Fibroblast of skin of right quadriceps (primary cell): ENCODE measurements at places on chromosomes 3 and 15.

DNA sequence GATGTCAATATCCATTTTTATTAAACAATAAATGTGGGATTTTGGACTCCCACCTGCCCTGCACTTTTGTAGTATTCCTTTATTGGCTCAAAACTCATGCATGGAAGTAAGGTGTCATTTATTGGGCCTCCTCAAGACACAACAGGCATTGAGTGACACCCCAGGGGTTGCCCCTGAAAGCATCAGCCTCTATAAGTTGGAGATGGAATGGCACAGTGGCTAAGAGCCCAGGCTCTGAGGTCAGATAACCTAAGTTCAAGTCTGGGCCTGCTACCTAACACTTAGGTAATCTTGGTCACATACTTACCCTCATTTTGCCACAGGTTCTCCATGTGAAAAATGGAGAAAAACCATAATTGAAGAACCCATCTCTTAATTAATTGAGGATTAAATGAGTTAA lies 4.6 kb downstream of the CAPN3 start:
- DNase-seq = no peak

DNA sequence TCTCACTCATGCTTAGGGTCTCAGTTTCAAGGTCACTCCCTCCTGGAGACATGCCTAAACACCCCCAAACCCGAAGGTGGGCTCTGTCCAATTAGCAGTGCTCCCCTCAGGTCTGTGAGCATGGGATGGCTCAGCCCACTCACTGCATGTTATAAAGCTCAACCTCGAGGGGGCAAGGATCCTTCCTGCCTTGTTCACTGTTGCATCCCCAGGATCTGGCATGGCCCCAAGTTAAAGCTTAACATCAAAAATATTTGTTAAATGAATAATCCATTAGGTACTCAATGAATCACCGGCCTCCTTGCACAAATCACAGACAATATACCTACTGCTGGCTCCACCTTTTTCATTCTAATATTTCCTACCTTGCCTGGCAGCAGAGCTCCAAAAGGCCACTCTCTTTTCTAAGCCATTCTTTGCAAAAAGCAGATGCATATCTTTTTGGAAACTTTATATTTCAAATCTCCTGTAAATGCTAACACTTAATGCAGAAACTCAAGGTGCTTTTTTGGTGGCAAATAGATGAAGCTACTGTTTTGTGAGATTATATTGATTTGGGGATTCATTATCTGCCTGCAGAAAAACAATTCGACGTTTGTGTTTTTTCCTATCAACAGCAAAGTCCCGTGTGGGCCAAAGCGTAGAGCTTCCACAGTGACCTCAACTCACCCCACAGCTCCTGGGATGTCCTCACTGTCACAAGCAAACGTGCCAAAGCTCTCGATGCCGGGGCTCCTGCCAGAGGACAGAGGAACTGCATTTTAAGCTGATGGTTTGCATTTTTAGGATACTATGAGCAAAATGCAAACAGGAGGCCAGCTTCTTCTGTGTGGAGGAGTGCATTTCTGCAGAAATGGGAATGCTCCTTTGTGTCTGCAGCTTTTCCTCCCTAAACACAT lies 35.4 kb downstream of the PCOLCE2 start:
- DNase-seq = peak; percentile 80

GRCh38 chr3:87548271-87548670 lies 271.9 kb upstream of the POU1F1 start:
- no peak for DNase-seq

GRCh38 chr3:155912579-155913190 lies 42.2 kb downstream of the GMPS start:
- peak; percentile 40 for DNase-seq

DNA sequence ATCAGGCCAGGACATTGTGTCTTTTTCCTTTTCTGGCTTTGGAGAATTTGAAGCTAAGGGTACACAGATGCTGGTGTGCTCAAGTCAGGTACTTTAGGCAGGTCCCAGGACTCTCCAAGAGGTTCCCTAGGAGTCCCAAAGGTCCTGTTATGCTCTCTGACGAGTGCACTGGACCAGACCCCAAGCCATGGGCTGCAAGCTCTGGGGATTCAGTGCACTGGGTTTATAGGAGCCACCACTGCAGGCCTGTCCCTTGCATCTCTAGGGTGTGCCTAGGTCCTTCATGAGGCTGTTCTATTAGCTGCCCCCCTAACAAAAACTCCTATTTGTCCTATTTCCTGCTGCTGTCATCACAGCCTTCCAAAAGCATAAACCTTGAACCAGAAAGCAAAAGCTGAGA lies 31.9 kb upstream of the BFSP2 start:
- no peak for DNase-seq

DNA sequence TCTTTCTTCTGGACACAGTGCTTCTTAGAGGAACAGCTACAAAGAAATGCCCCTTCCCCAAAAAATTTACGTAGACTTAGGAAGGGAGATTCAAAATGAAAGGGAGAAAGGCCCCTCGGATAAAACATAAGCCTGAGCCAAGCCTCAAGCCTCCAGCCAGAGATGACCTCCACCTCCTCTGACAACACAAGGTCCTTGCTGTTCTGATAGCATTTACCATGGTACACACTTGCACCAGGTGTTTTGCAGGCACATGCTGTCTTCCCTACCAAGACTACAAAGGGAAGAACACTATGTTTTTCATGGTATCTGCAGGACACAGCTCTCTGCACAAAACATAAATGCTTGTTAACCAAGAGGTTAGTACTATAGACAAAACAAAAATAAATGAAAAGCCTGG lies 27.8 kb downstream of the RYK start:
- DNase-seq = no peak

- DNase-seq = peak; percentile 69
Observed at GRCh38 chr3:161913786-161914389, 417.3 kb downstream of the OTOL1 start.

DNA sequence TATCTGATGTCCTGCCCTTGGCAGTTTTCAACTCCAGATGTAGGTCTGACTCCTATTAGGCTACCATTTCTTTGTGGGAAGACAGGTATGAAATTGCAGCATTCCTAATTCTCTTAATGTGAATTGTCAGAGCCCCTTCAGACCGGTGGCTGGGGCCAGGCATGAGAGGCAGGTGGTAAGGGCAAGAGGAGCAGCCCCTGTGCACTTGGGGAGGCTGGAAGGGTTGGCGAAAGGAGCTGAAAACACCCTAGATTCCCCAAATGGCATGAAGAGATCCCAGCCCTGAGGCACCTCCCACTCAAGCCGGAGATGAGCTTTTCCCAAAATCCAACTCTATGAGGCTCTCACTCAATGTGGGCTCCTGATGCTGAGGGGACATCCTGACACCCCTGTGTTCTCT lies 453.2 kb downstream of the NR2F2 start:
- DNase-seq = no peak

DNA sequence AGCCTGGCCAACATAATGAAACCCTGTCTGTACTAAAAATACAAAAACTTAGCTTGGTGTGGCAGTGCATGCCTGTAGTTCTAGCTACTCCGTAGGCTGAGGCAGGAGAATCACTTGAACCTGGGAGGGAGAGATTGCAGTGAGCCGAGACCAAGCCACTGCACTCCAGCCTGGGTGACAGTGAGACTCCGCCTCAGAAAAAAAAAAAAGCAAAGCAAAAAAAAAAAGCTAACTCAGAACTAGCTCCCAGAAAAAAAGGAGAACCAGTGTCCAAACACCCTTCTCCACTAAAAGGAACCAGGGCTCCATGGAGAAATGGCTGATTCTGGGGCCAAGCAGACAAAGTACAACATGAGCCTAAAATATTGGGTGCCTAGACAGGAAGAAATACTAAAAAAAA lies 16.7 kb upstream of the CRTC3 start:
- no peak for DNase-seq

- no peak for DNase-seq
Observed at GRCh38 chr3:9881441-9881840, 1.4 kb upstream of the CIDEC start.

- no peak for DNase-seq
Observed at GRCh38 chr3:38597502-38598060, 51.9 kb downstream of the SCN5A start.

DNA sequence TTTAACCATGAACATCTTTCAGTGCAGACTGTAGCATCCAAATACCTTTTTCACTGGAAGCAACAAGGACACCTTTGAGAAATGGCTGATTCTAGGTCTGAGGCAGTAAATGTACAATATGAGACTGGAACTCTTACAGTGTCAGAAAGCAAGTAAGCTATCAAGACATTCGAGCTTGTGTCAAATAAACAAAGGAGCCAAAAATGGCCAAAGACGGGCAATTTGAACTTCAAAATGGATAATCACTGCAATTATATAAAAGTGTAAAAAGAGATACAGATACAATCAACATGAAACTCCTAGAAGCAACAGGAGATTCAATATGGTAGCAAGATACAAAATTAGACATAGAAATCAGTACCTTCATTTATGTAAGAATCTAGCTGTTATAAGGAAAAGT lies 138.5 kb upstream of the CCDC54 start:
- no peak for DNase-seq

- no peak for DNase-seq
Observed at GRCh38 chr15:99507016-99507503, 58.7 kb upstream of the MEF2A start.

DNA sequence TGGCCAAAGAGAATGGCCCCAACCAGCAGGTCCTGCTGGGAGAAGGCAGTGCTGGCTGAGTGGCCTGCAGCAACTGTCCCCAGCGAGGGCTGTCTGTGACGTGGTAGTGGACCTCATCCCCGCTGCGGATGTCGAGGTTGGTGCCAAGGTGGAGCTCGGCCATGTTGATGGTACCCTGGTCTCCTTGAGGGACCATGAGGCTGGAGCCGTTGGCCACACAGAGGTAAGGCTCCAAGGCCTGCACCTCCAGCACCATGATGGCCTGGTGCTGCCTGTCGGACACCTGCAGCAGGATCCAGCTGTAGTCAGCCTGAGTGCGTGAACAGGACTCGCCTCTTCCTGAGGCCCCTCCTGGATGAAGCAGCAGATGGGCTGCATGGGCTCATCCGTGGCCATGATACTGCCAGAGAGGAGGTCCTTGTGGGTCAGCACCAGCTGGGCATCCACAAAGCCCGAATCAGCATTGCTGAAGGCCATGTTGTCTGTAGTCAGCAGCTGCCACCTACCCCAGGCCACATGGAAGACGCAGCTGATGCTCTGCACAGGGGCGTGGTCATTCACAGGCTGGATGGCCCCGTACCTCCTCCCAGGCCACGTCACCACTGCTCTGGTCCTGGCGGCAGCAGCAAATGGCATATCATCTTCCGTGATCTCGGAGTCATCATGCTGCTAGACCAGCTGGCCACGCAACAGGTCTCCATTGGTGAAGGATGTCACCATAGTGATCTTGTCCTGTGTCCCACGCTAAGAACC lies 167.5 kb downstream of the GOLGA6L4 start:
- no peak for DNase-seq

GRCh38 chr15:64775551-64776401 lies at the start of gene RBPMS2:
TSS of gene RBPMS2 (minus strand) at chr15:64775589. CDS start at chr15:64775319, 270 bp downstream.
- DNase-seq = no peak

GRCh38 chr3:38538773-38539353 lies 42.7 kb downstream of the EXOG start:
- DNase-seq = no peak

GRCh38 chr3:185887066-185887465 lies 50.7 kb downstream of the TRA2B start:
- DNase-seq = no peak

- DNase-seq = no peak
Observed at GRCh38 chr3:56747150-56747549, 54.6 kb downstream of the ARHGEF3 start.

- DNase-seq = no peak
Observed at GRCh38 chr3:197573048-197573767, 17.4 kb upstream of the BDH1 start.

DNA sequence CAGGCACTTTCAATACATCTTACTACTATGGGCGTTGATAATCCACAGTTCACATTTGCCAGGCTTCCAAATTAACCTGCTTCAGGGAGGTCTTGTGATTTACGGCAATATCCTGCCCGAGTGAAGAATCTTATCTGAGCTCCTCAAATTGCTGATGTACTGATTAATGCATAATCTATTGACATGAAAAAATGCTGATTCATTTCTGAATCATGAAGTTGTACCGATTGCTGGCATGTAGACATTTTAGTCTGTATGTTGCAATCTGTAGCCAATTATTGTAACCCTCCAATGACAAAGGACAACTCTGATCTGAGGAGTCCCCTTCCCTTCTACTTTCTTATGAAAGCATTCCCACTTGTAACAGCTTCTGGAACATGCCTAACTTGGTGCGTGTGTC lies 97.2 kb downstream of the SEC22A start:
- peak; percentile 34 for DNase-seq

GRCh38 chr3:154089421-154090420 lies 31.5 kb upstream of the ARHGEF26 start:
- DNase-seq = no peak

- DNase-seq = no peak
Observed at GRCh38 chr3:194973366-194974000, 287.8 kb downstream of the FAM43A start.

DNA sequence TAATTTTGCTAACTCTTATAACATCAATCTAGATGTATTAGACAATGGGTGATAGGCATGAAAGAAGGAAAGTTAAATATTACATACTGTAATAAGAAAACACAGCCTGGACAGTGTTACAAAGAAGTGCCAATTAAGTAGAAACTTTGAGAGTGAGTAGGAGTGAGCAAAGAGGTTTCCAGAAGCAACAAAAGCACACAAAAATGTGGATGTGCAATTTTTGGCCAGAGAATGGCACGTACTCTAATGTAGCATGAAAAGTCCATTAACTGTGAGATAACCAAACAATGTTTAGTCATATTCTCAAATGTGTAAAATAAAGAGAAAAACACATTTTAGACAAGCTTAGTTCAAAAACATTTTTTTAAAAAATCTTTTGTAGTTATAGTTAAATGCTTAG lies 567.3 kb downstream of the ROBO1 start:
- no peak for DNase-seq

DNA sequence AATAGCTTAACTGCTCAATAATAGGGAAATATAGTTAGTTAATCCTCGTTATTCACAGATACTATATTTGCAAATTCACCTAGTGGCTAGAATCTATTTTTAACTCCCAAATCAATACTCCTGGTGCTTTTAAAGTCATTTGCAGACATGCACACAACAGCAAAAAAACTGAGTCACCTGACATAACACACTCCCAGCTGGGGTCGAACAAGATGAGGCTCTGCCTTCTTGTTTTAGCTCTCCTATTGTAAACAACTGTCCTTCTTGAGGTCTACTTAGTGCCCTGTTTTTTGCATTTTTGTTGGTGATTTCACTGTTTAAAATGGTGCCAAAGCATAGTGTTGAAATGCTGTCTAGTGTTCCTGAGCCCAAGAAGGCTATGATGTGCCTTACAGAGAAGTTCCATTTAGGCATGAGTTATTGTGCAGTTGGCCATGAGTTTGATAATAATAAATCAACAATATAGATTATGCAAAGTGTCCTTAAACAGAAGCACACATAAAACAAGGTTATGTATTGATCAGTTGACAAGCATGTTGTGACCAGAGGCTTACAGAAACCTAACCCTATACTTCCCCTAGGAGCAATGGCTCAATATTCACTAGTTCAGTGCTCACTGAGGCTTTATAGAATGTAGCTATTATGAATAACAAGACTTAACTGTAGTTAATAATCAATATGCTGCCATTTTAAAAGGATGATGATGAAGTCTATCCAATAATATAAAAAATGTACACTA lies 18.6 kb downstream of the MAP3K13 start:
- no peak for DNase-seq
